ENCODE measurements at places on chromosomes 3 and 15. TPM values are rescaled to one million over a fixed set of nuclear protein-coding genes. Genes with fewer than 3 reads are reported as not detected.

CD200 gene
- 35.0 TPM for total RNA-seq

PLSCR5 gene
- not detected for total RNA-seq

GDPGP1 gene
- total RNA-seq = 15.3 TPM

FBLN2 gene
- total RNA-seq = 122 TPM
